ENCODE measurements at places on chromosomes 7 and 10.

DNA sequence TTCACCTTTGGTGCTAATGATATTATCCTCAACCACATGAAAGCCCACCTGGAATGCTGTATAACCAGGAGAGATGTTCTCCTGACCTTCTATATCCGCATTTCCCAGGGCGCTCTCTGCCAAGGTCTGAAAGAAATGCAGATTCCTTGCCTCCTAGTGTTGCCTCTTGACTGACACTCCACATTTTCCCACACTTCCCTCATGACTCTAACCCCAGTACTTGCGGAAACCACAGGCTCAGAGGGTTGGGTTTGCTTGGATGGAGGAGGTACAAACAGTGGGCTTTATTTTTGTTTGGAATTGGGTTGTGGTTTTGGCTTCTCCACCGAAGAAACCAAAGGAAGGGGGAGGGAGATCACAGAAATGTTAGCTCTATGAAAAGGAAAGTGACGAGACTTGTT lies 222.9 kb upstream of the CELF2 start:
- no peak for DNase-seq

DNA sequence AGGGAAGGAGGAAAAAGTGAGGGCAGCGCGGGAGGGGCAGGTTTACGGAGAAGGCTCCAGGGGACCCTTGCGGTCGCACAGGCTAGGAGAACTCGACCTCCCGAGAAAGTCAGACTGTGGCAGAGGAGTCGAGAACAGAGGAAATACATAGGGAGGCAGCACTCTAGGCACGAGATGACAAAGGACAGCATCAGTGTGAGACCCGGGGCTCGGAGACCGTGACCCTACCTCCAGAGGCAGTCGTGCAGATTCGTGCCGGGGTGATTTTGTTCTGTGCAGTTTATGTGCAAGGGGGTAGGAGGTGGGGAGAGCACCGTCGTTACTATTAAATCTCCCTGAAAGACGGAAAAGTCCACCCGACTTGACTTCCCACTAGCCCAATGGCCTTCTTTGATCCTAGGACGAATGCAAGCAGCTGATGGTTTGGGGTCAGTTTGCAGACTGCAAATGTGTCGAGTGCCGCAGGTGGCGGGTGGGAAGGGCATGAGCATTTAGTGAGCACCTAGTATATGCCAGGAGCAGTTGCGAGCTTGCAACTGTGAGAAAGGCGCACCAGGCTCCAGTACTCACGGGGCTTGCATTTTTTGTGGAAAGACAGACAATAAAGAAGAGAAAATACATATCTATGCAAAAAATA lies 674 bp upstream of the OSBPL3 start:
- no peak for DNase-seq

- DNase-seq, result peak; percentile 68
Measured at GRCh38 chr10:125048094-125048864, 106.4 kb downstream of the ZRANB1 start.

GRCh38 chr7:416761-417624 lies 102.7 kb downstream of the PDGFA start:
- no peak for DNase-seq

DNA sequence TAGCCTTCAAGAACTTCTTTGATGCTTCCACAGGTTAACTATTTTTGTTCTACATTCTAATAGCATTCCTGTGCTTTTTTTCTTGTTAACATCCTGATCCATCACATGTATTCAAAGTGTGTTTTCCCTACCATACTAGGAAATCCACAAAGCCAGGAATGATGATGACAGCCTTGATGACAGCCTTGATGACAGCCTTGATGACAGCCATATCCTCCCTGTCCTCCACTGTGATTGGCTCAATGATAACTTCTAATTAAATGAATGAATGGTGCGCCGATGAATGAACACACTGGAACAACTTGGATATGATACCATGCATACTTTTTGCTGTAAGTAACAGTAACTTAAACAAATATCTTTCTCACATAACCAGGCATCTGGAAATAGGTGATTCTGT lies 8.3 kb upstream of the TACR2 start:
- DNase-seq, result no peak

Data from activated naive CD4-positive, alpha-beta T cell treated with anti-CD3 and anti-CD28 coated beads, Interleukin-2, amount 50 U/mL, for 72 hours (primary cell).